ENCODE measurements at places on chromosomes 7 and 10.
A peak's percentile ranks its signal among the peaks of the same experiment; 100 is the strongest.

GRCh38 chr7:156865493-156865892 lies 27.5 kb downstream of the LMBR1 start:
- H3K27ac ChIP-seq, result no peak overlapping the region
- peaks cover 5% of the 10 kb centered on the region for H3K36me3 ChIP-seq
- H3K4me1 ChIP-seq, result no peaks in the 10 kb centered on the region
- no peaks in the 10 kb centered on the region for H3K27me3 ChIP-seq

DNA sequence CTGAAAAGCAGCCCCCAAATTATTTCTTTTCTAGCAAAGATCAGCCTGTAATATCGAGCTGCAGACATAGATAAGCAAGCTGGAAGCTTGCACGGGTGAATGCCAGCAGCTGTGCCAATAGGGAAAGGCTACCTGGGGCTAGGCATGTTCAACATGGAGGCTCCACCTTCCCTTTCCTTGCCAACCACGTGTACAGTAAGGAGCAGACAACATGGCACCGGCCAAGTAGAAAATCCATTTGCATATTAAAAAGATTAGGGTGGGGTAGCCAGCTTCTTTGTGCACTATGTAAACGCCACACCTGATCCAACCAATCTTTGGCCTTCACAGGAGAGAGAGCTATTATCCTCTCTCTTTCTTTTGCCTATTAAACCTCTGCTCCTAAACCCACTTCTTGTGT lies 56.7 kb upstream of the SEPHS1 start:
- no peak overlapping the region for H3K4me3 ChIP-seq
- H3K27me3 ChIP-seq, result no peaks in the 10 kb centered on the region
- DNase-seq, result no peak
- no peaks in the 10 kb centered on the region for H3K4me1 ChIP-seq
- H3K36me3 ChIP-seq, result no peaks in the 10 kb centered on the region
- no peak overlapping the region for H3K27ac ChIP-seq

- no peaks in the 10 kb centered on the region for H3K4me1 ChIP-seq
- no peak overlapping the region for H3K4me3 ChIP-seq
- no peaks in the 10 kb centered on the region for H3K27me3 ChIP-seq
Observed at GRCh38 chr7:143217806-143218205, 4.0 kb upstream of the TAS2R40 start.

- H3K36me3 ChIP-seq, result no peaks in the 10 kb centered on the region
- no peaks in the 10 kb centered on the region for H3K4me1 ChIP-seq
- H3K4me3 ChIP-seq, result no peak overlapping the region
- DNase-seq, result no peak
Observed at GRCh38 chr10:7378602-7379403, 32.0 kb downstream of the SFMBT2 start.

DNA sequence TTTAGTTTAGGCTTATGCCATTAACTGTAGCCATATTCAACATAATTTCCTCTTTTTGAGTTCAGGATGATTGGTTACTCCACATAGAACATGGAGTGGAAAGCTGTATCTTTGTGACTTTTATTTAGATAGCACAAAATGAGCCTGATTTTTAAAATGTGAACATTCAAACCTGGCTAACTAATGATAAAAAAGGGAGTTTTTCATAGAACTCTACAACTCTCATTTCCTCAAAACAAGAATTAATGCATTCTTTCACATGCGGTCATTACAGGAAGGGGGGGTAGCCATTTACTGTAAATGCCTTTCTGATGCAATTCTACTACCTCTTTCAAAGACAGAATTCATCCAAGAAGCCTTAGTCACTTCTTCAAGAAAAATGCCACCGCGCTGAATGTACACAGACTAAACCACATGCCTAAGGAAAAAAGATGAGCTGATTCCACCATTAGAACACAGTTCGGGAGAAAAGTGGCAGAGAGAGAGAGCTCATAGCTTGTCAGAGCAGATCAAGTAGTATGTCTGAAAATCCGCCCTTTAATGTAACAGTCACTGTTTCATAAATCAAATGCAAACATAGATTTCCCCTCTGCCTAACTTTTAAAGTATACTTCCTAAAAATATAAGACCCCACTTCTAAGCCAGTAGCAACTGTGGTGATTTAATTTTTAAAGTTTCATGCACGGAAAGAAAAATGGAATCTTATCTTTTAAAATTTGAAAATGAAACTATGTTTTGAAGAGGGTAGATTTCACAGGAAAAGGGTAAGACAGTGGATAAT lies 226.4 kb upstream of the KLF14 start:
- no peak overlapping the region for H3K27ac ChIP-seq
- no peaks in the 10 kb centered on the region for H3K36me3 ChIP-seq
- DNase-seq, result no peak
- H3K4me1 ChIP-seq, result no peaks in the 10 kb centered on the region
- no peaks in the 10 kb centered on the region for H3K27me3 ChIP-seq
- H3K4me3 ChIP-seq, result no peak overlapping the region

GRCh38 chr10:12111528-12111927 lies 17.9 kb upstream of the SEC61A2 start:
- H3K4me1 ChIP-seq, result no peaks in the 10 kb centered on the region
- DNase-seq, result no peak
- H3K36me3 ChIP-seq, result peaks cover 44% of the 10 kb centered on the region
- H3K27me3 ChIP-seq, result no peaks in the 10 kb centered on the region
- H3K27ac ChIP-seq, result no peak overlapping the region

GRCh38 chr7:134768243-134768642 lies 11.2 kb upstream of the CALD1 start:
- no peaks in the 10 kb centered on the region for H3K27me3 ChIP-seq
- no peak for DNase-seq
- H3K27ac ChIP-seq, result no peak overlapping the region
- H3K4me1 ChIP-seq, result no peaks in the 10 kb centered on the region
- no peak overlapping the region for H3K4me3 ChIP-seq
- H3K36me3 ChIP-seq, result no peaks in the 10 kb centered on the region

DNA sequence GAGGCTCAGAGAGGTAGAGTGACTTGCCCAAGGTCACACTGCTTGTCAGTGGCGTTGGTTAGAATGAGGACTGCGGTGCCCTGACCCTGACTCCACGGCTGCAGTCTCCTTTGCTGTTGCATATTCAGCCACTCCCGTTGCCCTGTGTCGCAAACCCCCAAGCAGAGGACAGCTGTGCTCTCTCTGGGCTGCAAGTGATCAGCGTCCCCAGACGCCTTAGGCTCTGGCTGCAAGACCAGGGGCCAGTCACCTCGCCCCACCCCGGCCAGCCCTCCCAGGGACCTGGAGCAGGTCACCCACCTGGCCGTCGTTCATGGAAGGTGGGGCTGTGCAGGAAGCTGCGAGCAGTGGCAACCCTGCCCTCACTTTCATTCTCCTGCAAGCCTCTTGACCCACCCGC lies 51.7 kb upstream of the NANOS1 start:
- no peak overlapping the region for H3K27ac ChIP-seq
- DNase-seq, result no peak
- no peak overlapping the region for H3K4me3 ChIP-seq

DNA sequence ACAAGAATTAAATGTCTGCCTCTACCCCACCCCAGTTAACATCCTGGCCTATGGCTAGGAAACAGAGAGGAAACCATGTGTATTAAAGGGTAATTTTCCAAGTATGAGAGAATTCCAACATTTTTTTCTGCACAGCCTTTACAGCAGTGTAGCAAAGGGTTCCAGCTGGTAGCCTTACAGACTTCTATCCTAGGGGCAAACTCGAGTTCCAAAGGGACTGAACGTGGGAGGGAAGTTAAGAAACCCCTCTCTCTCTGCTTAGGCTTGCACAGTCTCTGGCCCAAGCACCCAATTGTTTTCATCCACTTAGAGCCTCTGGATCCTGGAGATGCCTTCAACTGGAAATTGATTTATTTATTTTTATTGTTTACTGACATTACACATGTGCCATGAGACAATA lies 60.3 kb downstream of the SLC16A12 start:
- H3K27ac ChIP-seq, result no peak overlapping the region
- DNase-seq, result no peak
- no peak overlapping the region for H3K4me3 ChIP-seq
- peaks cover 21% of the 10 kb centered on the region for H3K4me1 ChIP-seq

GRCh38 chr10:50426485-50426884 lies 175.2 kb upstream of the ASAH2 start:
- DNase-seq, result no peak
- H3K27me3 ChIP-seq, result no peaks in the 10 kb centered on the region
- no peak overlapping the region for H3K4me3 ChIP-seq
- H3K36me3 ChIP-seq, result no peaks in the 10 kb centered on the region

- no peaks in the 10 kb centered on the region for H3K36me3 ChIP-seq
- no peak overlapping the region for H3K27ac ChIP-seq
- H3K4me1 ChIP-seq, result no peaks in the 10 kb centered on the region
- H3K27me3 ChIP-seq, result no peaks in the 10 kb centered on the region
- no peak overlapping the region for H3K4me3 ChIP-seq
- DNase-seq, result no peak
Observed at GRCh38 chr10:115974816-115975430, 298.1 kb downstream of the GFRA1 start.

GRCh38 chr10:63491588-63492316 lies 26.0 kb upstream of the JMJD1C start:
- no peaks in the 10 kb centered on the region for H3K27me3 ChIP-seq
- no peak overlapping the region for H3K4me3 ChIP-seq
- no peak overlapping the region for H3K27ac ChIP-seq
- peaks cover 2% of the 10 kb centered on the region for H3K36me3 ChIP-seq

DNA sequence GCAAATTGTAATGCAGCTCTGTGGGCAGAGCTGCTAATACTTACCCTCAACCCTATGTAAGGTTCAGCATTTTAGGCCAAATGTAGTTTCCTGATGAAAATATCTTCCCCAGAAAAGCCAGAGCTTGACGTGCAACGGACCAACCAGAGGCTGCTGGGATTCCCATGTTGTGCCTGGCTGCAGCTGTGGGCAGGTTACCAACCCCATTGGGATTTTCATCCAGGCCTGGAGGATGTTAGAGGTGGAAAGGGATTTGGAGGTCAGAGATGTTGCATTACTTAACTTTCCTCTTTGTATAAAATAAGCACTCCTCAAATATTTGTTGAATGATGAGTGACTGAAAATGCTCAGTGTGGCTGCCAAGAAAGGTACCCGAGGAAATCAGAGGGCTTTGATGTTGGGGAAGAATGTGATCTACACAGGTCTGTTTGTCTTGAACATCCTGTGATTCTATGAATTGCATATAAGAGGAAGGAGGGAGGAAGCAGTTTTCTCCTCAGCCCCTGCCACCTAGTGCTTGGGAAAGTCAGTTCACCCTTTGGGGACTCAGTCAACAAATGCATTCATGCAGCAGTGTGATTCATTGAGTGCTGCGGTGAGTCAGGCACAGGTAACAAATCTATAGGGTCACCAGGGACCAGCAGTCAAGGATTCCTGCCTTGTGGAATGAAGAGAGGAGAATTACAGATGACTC lies 487.2 kb downstream of the RPS24 start:
- H3K4me1 ChIP-seq, result no peaks in the 10 kb centered on the region
- peak; percentile 38 for DNase-seq
- no peaks in the 10 kb centered on the region for H3K27me3 ChIP-seq

GRCh38 chr7:40586197-40586596 lies 451.4 kb downstream of the SUGCT start:
- H3K4me1 ChIP-seq, result no peaks in the 10 kb centered on the region
- H3K4me3 ChIP-seq, result no peak overlapping the region
- no peaks in the 10 kb centered on the region for H3K27me3 ChIP-seq
- H3K27ac ChIP-seq, result no peak overlapping the region
- H3K36me3 ChIP-seq, result no peaks in the 10 kb centered on the region

- H3K27me3 ChIP-seq, result no peaks in the 10 kb centered on the region
- DNase-seq, result no peak
- no peak overlapping the region for H3K27ac ChIP-seq
- no peaks in the 10 kb centered on the region for H3K36me3 ChIP-seq
- H3K4me1 ChIP-seq, result no peaks in the 10 kb centered on the region
Observed at GRCh38 chr10:80344276-80344675, 12.3 kb downstream of the DYDC1 start.

GRCh38 chr10:70376436-70377378 lies 5.7 kb downstream of the LRRC20 start:
- H3K4me1 ChIP-seq, result peaks cover 11% of the 10 kb centered on the region
- H3K27me3 ChIP-seq, result peaks cover 6% of the 10 kb centered on the region
- H3K4me3 ChIP-seq, result no peak overlapping the region
- DNase-seq, result no peak

GRCh38 chr10:75122505-75122904 lies 11.0 kb downstream of the SAMD8 start:
- no peaks in the 10 kb centered on the region for H3K4me1 ChIP-seq
- no peak for DNase-seq
- no peaks in the 10 kb centered on the region for H3K27me3 ChIP-seq
- peaks cover 7% of the 10 kb centered on the region for H3K36me3 ChIP-seq
- H3K27ac ChIP-seq, result no peak overlapping the region

DNA sequence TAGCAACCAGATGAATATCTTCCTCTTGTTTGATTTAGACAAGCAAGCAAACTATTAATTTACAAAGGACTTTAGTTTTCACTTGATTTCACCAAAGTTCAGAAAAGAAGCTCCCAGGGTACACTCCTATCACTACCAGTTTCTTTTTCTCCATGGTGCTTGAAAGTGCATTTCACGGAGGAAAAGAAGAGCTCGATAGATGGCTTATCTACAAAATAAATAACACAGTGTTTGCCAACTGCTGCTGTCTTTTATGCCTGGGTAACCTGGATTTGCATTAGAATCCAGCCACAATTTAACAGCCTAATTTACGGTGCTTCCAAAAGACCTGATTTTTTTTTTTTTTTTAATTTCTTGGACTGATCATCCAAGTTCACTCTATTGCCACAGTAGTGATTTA lies 275.7 kb downstream of the GPR37 start:
- no peaks in the 10 kb centered on the region for H3K36me3 ChIP-seq
- H3K27me3 ChIP-seq, result no peaks in the 10 kb centered on the region
- H3K4me3 ChIP-seq, result no peak overlapping the region
- DNase-seq, result no peak
- H3K4me1 ChIP-seq, result no peaks in the 10 kb centered on the region

GRCh38 chr7:122988333-122988732 lies 7.2 kb downstream of the TAS2R16 start:
- H3K4me1 ChIP-seq, result no peaks in the 10 kb centered on the region
- H3K27ac ChIP-seq, result no peak overlapping the region
- H3K36me3 ChIP-seq, result no peaks in the 10 kb centered on the region
- H3K4me3 ChIP-seq, result no peak overlapping the region
- no peak for DNase-seq

DNA sequence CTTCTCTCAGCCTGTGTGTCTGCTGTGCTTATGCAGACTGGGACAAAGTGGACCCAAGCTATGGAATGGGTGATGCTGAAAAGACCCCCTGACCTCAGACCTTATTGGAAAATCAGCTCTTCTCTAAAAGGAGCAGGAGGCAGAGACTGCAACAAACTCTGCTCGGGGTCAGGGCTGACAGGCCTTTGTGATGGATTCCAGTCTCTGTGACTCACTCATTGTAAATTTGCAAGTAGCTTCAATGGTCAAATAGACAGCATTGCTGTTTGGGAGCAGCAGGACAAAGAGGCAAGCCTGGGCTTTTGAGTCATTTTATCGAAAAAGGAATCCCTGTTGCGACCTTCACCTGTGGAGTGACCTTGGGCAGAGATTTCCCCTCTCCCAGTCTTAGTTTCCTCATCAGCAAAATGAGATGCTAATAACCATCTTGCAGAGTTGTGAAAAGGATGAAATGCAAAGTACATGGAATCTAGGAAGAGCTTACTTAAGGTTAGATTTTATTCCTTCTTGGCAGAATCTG lies 26.1 kb upstream of the GPR26 start:
- no peak overlapping the region for H3K27ac ChIP-seq
- DNase-seq, result no peak
- H3K36me3 ChIP-seq, result no peaks in the 10 kb centered on the region
- no peak overlapping the region for H3K4me3 ChIP-seq
